Upper lobe of right lung (tissue), 1 donor: ENCODE measurements at places on chromosomes 12 and 14. TPM values are rescaled to one million over a fixed set of nuclear protein-coding genes. Genes with fewer than 3 reads are reported as not detected.

- H3K4me1 ChIP-seq, result no peaks in the 10 kb centered on the region
- no peak for DNase-seq
- no peaks in the 10 kb centered on the region for H3K27me3 ChIP-seq
- no peak overlapping the region for H3K27ac ChIP-seq
- no peaks in the 10 kb centered on the region for H3K36me3 ChIP-seq
These were observed 58.2 kb downstream of the CRACR2A start for GRCh38 chr12:3694673-3695072.

DNA sequence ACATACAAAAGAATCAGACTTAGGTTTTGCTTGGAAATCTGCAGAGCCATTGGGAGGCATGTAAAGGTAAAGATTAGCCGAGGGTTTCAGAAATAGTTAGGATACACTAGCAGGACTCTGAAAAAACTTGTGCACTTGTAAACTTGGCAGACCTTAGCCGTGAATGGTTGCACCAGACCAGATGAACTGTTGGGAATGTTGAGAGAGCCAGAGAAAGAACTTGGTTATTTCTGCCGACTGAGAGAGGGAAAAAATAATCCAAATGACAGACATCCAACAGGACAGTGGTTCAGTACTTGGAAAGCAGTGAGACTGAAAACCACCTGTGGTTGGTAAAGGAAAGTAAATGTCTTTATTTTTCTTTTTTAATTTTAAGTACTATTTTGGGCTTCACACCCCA is 222.5 kb upstream of the DDHD1 start:
- no peaks in the 10 kb centered on the region for H3K27me3 ChIP-seq
- H3K4me3 ChIP-seq, result no peak overlapping the region
- H3K4me1 ChIP-seq, result no peaks in the 10 kb centered on the region
- H3K27ac ChIP-seq, result no peak overlapping the region
- H3K36me3 ChIP-seq, result no peaks in the 10 kb centered on the region

GRCh38 chr12:80494836-80495235 is 50.8 kb downstream of the PTPRQ start:
- no peaks in the 10 kb centered on the region for H3K36me3 ChIP-seq
- H3K27me3 ChIP-seq, result no peaks in the 10 kb centered on the region
- H3K4me3 ChIP-seq, result no peak overlapping the region
- no peak for DNase-seq
- H3K4me1 ChIP-seq, result no peaks in the 10 kb centered on the region
- H3K27ac ChIP-seq, result no peak overlapping the region

- no peak for DNase-seq
- H3K36me3 ChIP-seq, result no peaks in the 10 kb centered on the region
- H3K4me3 ChIP-seq, result no peak overlapping the region
These were observed 1071.0 kb downstream of the SLC6A15 start for GRCh38 chr12:83841620-83842019.

DNA sequence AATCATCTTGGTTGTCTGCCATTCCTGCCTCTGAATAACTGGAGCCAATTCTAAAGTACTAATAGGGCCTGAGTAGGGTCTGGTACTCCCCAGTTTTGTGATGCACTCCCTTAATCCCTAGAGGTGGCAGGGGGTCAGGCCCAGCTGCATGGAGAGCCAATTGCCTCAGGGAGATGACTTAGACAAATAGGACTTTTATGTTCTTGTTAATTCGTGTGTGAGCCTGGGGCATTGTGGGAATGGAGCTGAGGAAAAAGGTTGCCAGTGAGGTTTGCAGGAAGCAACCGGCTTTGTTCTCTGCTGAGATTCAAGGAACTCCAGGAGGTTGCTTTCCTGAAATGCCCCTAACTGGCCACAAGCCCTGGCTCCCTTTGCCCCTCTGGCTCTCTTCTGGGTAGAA is 6.8 kb upstream of the DCD start:
- H3K27me3 ChIP-seq, result peaks cover 10% of the 10 kb centered on the region
- H3K4me3 ChIP-seq, result no peak overlapping the region
- no peaks in the 10 kb centered on the region for H3K4me1 ChIP-seq
- H3K36me3 ChIP-seq, result no peaks in the 10 kb centered on the region
- no peak for DNase-seq

GRCh38 chr14:92323011-92323915 is at the start of gene SLC24A4:
SLC24A4 (plus strand) TSS chr14:92323165; CDS start chr14:92323831, 666 bp downstream.
- H3K4me1 ChIP-seq, result peaks cover 11% of the 10 kb centered on the region
- H3K27ac ChIP-seq, result no peak within 1 kb of the TSS
- H3K36me3 ChIP-seq, result no peaks in the 10 kb centered on the region
- H3K4me3 ChIP-seq, result peak within 1 kb of the TSS; percentile 45
- H3K27me3 ChIP-seq, result peaks cover 45% of the 10 kb centered on the region
- DNase-seq, result peak; percentile 67

DNA sequence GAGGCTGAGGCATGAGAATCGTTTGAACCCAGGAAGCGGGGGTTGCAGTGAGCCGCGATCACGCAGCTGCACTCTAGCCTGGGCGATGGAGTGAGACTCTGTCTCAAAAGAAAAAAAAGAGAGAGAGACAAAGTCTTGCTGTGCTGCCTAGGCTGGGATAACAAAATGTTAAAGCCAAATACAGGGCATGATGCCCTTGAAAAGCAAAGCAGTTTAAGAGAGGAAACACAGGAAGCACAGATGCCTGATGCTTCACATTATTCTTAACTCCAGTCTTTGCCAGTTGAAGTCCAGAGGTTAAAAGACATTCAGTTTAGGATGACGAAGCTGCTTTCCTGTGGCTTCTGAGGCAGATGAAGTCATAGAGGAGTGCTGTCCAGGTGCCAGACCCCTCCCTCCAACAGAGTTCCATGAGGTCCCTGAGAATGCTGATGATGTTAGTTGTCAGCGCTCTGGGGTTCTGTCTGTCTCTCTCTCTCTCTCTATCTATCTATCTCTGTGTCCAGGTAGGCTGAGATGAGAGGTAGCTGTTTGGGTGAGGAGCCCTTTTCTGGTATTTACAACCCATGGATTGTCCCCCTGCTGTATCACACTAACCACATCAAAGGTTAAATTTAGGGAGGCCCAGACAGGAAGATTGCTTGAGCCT is 4.9 kb upstream of the MRPL52 start:
- H3K36me3 ChIP-seq, result no peaks in the 10 kb centered on the region
- no peaks in the 10 kb centered on the region for H3K27me3 ChIP-seq
- DNase-seq, result no peak
- H3K27ac ChIP-seq, result no peak overlapping the region
- peaks cover 19% of the 10 kb centered on the region for H3K4me1 ChIP-seq
- no peak overlapping the region for H3K4me3 ChIP-seq

- H3K4me1 ChIP-seq, result peaks cover 6% of the 10 kb centered on the region
- no peak for DNase-seq
- H3K27ac ChIP-seq, result no peak overlapping the region
- no peak overlapping the region for H3K4me3 ChIP-seq
These were observed 13.1 kb upstream of the CCDC85C start for GRCh38 chr14:99616832-99617800.

DNA sequence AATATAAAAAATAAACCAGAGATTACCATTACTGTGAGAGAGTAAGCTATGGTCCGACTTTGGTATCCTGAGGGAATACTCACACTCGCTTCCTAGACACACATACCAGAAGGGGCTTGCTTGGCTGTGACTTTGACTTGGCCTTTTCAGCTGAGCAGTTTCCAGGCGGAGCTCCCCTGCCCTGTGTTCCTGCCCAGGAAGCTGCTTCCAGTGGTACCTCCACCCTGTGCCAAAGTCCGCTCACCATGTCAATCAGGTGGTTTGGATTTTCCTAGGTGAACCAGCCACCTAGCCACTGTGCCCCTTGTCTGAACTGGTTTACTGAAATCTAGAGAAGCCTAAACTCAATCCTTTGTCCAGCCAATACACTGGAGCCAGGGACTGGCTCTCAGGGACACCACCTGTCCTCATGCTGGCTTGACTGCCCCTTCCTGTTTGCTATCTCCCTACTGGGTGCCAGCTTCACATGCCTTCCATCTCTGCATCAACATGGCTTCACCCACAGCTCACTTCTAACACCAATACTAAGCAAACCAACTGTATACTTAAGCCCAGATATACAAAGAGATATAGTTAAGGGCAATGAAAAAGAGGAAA is 28.6 kb downstream of the MAX start:
- no peak for DNase-seq
- peaks cover 68% of the 10 kb centered on the region for H3K36me3 ChIP-seq
- H3K27me3 ChIP-seq, result no peaks in the 10 kb centered on the region

DNA sequence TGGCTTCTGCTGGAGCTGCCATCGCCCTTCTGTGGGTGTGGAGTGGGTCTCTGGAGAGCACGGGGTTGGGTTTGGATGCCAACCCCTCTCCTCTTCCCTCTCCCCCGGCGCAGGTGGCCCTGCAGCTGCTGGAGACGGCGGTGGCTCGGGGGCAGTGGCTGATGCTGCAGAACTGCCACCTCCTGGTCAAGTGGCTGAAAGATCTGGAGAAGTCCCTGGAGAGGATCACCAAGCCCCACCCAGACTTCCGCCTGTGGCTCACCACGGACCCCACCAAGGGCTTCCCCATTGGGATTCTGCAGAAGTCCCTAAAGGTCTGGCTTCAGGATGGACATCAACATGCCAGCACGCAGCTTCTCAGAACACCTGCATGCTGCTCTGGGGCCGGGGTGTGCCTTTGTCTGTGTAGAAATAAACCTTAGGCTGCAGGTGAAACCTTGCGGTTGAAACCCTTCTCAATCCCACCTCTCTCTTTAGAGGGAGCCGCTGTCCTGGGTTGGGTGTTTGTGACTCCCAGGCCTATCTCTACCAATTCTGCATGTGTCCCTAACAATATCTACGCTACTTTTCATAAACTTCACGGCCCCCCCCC is 44.3 kb downstream of the CCDC92 start:
- no peak for DNase-seq
- H3K27me3 ChIP-seq, result no peaks in the 10 kb centered on the region
- H3K4me3 ChIP-seq, result no peak overlapping the region

DNA sequence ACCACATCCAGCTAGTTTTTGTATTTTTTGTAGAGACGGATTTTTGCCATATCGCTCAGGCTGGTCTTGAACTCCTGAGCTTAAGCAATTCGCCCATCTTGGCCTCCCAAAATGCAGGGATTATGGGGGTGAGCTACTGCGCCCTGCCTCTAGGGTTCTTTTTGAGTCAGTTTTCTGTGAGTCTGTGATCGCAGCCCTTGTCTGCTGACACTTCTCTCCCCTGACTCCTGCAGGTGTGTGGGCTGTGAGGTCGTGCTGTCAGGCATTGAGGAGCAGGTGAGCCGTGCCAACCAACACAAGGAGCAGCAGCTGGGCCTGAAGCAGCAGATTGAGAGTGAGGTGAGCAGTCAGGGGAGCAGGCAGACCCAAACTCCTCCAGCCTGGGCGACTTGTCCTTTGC is 6.3 kb downstream of the COPS7A start:
- peaks cover 2% of the 10 kb centered on the region for H3K4me1 ChIP-seq
- peaks cover 54% of the 10 kb centered on the region for H3K36me3 ChIP-seq
- no peak overlapping the region for H3K27ac ChIP-seq
- DNase-seq, result no peak
- no peak overlapping the region for H3K4me3 ChIP-seq

- no peaks in the 10 kb centered on the region for H3K27me3 ChIP-seq
- H3K27ac ChIP-seq, result no peak overlapping the region
- no peak for DNase-seq
- H3K4me3 ChIP-seq, result no peak overlapping the region
These were observed 51.3 kb upstream of the NPFF start for GRCh38 chr12:53558631-53559030.

DNA sequence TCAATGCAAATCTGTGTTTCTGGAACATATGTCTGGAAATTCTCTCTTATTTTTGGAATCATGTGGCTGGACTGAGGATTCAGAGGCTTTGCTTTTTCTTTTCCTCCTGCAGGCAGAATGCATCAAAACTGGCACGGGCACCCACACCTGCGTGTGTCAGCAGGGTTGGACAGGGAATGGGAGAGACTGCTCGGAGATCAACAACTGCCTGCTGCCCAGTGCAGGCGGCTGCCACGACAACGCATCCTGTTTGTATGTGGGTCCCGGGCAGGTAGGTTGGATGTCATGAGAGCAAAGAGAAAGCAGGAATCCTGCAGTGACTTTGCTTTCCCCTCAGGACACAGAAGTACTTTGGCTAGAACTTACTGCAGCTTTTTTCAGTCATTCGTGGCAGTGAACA is 90.3 kb downstream of the STAB2 start:
- H3K4me1 ChIP-seq, result peaks cover 10% of the 10 kb centered on the region
- no peak overlapping the region for H3K4me3 ChIP-seq
- H3K27me3 ChIP-seq, result no peaks in the 10 kb centered on the region

- H3K27ac ChIP-seq, result peak overlapping the region; percentile 43
- H3K4me1 ChIP-seq, result no peaks in the 10 kb centered on the region
- H3K36me3 ChIP-seq, result no peaks in the 10 kb centered on the region
These were observed 9.8 kb upstream of the GNPNAT1 start for GRCh38 chr14:52801014-52801712.

DNA sequence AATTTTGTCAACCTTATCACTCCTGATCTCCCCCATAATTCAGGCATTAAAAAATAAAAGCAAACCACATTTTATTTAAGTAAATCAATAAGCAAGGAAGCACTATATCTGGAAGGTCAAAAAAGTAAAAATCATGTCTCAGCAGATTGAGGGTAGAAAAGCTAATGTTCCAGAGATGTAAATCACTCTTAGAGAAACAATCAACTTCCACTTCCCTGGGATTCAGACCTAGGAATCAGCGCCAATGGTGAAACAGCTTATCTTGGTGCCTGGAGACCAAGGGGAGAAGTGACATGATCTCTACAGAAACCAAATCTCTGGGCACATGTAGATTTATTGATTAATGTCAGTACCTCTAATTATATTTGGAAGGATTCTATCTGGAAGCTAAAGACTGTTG is 10.9 kb upstream of the SNX6 start:
- H3K4me3 ChIP-seq, result no peak overlapping the region
- no peak overlapping the region for H3K27ac ChIP-seq
- no peaks in the 10 kb centered on the region for H3K4me1 ChIP-seq
- no peaks in the 10 kb centered on the region for H3K36me3 ChIP-seq
- DNase-seq, result no peak
- H3K27me3 ChIP-seq, result no peaks in the 10 kb centered on the region

GRCh38 chr12:32051511-32052211 is 55.0 kb upstream of the BICD1 start:
- no peak for DNase-seq
- H3K27ac ChIP-seq, result no peak overlapping the region
- no peaks in the 10 kb centered on the region for H3K36me3 ChIP-seq
- no peaks in the 10 kb centered on the region for H3K27me3 ChIP-seq
- H3K4me1 ChIP-seq, result no peaks in the 10 kb centered on the region

GRCh38 chr14:92035890-92036289 is 4.0 kb downstream of the TRIP11 start:
- no peak overlapping the region for H3K4me3 ChIP-seq
- peaks cover 25% of the 10 kb centered on the region for H3K4me1 ChIP-seq
- no peaks in the 10 kb centered on the region for H3K27me3 ChIP-seq
- no peak overlapping the region for H3K27ac ChIP-seq

The GPD1 gene
- 32.9 TPM for total RNA-seq

The SCNN1A gene
- 199 TPM for total RNA-seq

The LRRC43 gene
- not detected for total RNA-seq

The TSPAN9 gene
- total RNA-seq, result 81.2 TPM

The ACRBP gene
- 3.8 TPM for total RNA-seq

The NRL gene
- total RNA-seq, result 2.8 TPM

The SNX6 gene
- total RNA-seq, result 64.9 TPM

The PTPRB gene
- total RNA-seq, result 196 TPM

The TCL1B gene
- not detected for total RNA-seq
